ENCODE measurements at places on chromosomes 5 and 9.
A peak's percentile ranks its signal among the peaks of the same experiment; 100 is the strongest.

DNA sequence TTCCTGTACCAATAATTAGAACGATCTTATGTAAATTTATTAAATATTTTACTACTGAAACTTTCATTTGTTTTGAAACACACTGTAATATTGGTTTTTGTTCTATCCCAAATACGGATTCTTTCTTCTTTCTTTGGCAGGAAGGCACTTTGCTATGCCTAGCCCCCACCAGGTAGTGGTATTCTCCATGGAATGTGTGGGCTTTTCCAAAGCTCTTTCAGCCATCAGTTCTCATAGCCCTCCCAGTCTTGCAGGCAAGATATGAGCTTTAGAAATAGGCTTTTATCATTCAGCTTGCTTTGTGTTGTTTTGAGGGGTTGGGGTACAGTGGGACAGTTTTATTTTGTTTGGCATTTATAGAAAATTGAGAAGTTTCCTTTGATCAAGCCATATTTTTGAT is 107.5 kb downstream of the DMXL1 start:
- no peak for DNase-seq

DNA sequence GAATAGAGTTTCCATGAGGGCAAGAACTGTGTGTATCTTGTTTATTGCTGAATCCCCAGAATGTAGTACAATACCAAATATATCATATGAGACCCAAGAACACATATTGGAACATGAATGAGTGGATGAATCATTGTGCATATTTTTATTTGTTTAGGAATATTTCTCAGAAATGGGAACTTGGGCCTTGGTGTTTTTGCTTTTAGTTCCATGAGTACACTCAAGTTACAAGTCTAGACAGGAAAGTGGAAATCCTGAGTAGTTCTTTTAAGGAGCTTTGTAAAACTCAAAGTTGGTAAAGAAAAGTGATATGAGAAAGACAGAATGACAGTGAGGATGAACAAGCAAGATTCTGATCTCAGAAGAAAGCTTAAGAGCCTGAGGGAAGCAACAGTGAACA is 647.0 kb downstream of the EFNA5 start:
- no peak for DNase-seq

DNA sequence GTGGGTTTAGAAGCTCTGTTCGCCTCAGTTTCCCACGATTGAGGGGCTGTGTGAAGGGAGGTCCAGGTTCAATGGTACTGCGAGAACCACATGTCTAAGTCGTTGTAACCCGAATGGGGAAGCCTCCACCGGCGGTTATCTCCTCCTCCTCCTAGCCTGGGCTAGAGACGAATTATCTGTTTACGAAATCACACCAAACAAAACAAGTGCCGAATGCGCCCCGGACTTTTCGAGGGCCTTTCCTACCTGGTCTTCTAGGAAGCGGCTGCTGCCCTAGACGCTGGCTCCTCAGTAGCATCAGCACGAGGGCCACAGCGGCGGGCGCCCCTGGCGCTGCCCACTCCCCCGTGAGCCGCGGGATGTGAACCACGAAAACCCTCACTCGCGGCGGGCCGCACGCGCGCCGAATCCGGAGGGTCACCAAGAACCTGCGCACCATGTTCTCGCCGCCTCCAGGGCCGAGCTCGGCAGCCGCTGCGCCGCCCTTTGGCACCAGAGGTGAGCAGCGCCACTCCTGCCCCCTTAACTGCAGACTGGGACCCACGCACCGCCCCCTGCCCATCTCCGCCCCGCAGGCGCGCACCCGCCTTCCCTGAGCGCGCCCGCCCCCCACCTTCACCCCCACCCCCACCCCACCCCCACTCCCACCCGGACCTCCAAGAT is at the start of gene CDKN2A:
Gene CDKN2A, minus strand, starts transcription at position 500 of the 663 bp plus-strand sequence.
- peak; percentile 41 for DNase-seq

GRCh38 chr9:13113751-13114150 is 165.7 kb downstream of the MPDZ start:
- DNase-seq, result no peak

DNA sequence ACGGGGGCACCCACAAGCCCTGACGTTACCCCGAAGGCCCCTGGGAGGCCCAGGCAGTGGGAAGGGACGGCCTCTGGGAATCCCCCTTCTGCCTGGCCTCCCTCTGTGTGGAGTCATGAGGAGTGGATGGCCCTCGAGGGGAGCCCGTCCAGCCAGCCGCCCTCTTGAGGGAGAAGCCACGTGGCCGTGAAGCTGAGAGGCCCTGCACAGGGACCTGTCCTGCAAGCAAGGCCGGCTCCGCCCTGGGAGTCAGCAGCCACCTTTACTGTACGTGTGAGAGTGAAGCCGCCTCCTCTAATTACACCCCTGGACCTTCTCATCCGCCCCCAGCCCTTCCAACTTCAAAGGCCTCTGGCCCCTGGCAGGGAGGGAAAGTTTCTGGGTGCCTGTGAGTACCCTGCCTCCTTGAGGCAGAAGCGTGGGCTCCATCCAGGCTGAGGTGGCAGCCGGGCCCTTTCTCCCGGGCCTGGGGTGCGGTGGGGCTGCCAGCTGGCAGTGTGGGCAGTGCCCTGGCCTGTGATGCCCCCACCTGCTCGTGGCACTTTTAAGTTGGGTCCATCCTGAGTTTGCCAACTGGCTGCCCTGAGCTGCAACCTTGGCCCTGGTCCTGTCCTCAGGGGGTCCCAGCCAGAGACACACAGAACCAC is 55.9 kb upstream of the EGFL7 start:
- DNase-seq, result no peak

DNA sequence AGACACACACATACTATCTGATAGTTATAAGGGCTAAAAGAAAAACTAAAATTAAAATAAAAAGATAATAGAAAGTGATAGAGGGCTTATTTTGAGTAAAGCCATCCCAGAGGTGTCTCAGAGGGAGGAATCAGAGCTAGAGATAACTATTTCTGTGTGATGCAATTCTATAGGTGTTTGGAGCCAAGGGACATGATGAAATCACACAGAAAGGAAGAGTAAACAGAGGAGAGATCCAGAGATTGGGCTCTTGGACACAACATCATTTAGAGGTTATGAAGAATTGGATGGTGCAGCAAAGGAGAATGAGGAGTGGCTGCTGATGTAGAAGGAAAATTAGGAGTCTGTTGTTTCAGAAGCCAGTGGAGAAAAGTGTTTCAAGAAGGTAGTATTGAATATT is 393.5 kb downstream of the DIRAS2 start:
- no peak for DNase-seq

- no peak for DNase-seq
Observed at GRCh38 chr5:17910318-17910717, 276.1 kb downstream of the TAF11L14 start.

- no peak for DNase-seq
Observed at GRCh38 chr9:131747352-131747751, 7.5 kb upstream of the RAPGEF1 start.

DNA sequence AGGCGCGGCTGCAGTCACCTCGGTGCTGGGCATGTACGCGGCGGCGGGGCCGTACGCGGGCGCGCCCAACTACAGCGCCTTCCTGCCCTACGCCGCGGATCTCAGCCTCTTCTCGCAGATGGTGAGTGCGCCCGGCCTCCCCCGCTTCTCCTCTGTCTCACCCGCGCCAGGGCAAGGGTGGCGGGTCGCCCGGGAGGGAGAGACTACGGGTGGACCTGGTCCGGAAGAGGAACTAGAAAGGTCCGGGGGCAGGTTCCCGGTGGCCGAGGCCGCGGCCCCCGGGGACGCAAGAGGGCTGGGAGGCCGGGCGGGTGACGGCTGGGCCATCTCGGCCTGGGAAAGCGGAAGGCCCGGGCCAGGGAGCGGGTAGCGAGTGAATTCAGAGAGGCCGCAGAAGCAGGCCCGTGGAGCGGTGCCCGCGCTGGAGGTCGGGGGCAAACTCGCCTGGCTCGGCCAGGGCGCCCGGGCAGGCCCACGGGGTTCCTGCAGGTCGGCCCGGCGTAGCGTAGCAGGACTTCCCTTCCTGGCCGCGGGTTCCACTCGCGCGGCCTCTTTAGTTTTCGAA is 711 bp downstream of the IRX1 start:
- no peak for DNase-seq

Data from stimulated activated CD4-positive, alpha-beta T cell treated with anti-CD3 and anti-CD28 coated beads, Interleukin-4, amount 100 ng/mL, for 4 hours (primary cell).